ENCODE measurements at places on chromosomes 2 and 18.

DNA sequence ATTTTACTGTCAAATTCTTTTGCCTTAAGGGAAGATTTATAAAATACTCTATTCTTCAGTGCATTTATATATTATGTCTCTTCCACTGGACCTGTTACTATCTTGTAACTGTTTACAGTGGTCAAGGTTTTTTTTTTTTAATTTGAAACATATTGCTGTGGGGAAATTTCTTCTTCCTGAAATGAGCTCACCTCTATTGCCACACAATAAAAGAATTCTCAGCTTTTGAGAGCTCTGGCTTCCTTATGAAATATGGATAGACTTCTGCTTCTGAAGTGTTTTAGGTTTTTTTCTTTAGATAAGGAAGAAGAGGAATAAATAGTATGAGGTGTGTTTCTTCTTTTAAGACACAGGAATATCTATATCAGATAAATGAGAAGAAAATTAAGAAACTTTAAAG lies 7.7 kb downstream of the VRK2 start:
- DNase-seq, result peak; percentile 26

- no peak for DNase-seq
Measured at GRCh38 chr2:64348386-64349130, 105.4 kb upstream of the LGALSL start.

DNA sequence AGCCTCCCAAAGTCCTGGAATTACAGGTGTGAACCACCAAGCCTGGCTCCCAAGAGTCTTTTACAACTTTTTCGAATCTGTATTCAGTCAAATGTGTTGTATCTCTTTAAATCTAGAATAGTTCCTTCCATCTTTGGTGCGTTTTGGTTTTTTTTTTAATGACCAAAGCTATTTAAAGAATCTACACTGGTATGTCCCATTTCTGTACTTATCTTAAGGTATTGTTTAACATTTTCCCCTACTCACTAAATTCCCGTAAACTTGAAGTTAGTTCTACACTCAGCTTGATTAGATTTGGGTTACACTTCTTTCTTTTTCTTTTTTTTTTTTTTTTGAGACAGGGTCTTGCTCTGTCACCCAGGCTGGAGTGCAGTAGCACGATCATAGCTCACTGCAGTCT lies 63.8 kb downstream of the TMEM237 start:
- DNase-seq, result peak; percentile 22

DNA sequence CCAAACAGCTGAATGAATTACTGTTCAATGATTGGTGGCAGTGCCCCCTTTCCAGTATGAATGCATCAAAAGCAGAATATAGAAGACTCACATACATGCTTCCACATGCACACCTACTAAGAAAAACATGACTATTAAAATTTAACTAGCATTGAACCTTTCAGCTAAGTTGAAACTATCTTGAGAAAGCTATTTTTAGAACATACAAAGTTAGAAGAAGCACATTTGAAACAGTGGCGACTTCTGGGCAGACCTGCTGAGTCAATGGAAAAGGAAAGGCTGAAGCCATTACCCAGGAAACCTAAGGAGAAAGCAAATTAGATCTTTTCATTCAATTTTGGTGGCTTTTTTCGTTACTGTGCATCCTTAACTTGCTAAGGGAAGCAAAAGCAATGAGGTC lies 55.9 kb downstream of the PLA2R1 start:
- DNase-seq, result no peak

- no peak for DNase-seq
Measured at GRCh38 chr18:78813156-78813555, 166.5 kb upstream of the SALL3 start.

- DNase-seq, result no peak
Measured at GRCh38 chr2:151669585-151670081, 64.6 kb downstream of the NEB start.

DNA sequence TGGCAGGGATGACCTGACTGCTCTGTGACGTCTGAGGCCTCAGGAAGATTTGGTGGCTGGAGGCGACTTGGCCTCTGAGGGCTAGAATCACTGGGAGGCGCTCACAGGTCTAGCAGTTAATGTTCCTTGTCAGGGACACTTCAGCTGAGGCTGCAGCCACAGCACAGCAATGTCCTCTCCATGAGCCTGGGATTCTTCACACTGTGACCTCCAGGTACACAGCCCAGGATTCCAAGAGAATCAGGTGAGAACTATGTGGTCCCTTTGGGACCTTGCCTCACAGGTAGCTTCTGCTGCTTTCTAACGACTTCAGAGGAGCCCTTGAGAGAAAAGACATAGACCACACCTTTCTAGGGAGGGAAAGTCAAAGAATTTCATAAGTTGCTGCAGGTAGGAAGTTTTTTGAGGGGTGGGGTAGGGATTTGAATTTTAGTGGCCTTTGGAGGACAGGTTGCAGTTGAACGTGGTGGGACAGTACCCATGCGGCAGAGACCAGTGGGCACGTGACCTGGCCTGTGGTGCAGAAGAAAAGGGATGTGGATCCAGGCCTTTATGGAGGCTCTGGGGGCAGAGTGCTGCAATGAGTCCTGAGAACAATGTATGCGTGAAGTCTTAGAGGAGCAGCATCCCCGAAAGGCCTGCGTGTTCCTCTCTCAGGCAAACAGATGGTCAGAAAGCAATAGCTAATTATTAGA lies 86.2 kb downstream of the LYPD1 start:
- no peak for DNase-seq

DNA sequence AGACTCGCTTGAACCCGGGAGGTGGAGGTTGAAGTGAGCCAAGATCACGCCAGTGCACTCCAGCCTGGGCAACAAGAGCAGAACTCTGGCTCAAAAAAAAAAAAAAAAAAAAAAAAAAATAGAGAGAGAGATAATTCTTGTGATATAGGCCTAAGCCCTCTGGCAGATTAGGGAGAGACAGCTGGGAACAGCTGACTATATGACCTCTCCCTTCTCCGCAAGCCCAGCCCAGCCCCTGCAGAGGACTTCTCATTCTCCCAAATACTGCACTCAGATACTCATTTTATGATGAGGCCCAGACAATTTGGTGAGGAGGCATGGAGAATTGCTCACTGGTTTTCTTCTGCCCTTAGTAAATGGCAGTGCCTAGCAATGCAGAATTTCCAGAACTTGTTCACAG lies 262.0 kb downstream of the HAUS1 start:
- DNase-seq, result no peak

DNA sequence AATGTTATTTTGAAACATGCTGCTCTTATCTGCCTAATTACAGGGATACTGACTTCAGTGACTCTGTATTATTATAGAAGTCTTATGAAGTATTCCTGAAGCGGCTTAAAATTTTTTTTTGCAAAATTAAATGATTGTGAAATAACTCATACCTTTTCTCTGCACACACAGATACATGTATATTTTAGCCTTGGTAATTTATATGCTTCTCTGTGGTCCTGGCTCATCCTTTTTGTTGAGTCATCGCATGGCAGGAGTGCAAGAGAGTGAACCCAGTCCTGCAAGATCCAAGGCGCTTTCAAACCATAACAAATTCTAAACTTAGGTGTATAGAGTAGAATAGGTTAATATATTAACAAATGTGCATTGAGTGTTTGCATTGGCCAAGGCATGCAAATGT lies 8.6 kb downstream of the CCNT2 start:
- peak; percentile 16 for DNase-seq

DNA sequence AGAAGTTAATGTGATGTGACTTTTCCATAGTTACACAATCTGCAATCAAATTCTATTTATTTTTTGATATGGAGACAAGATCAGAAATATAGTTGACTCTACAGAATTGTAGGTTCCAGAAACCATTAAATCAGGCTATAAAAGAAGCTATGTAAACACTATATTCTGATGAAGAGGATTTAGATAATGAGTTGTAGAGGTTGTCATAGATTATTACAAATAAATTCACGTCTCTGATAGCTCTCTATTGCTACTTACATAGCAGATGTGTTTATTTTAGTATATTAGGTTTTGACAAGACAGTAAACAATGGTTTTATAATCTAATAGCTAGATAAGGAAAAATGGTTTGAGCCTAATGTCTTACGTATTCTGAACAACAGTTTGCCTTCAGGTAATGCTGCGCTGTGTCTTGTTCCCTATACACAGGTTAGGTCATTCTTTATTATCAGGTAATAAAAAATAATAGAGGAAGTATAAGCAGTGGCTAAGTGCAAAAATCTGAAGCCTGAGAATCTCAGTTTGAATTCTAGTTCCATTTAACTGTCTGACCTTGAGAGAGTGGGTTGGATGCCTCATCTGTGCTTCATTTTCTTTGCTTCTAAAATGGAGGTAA lies 93.4 kb downstream of the PPP1R1C start:
- DNase-seq, result no peak

- no peak for DNase-seq
Measured at GRCh38 chr2:60992985-60993392, 24.5 kb upstream of the PEX13 start.

- DNase-seq, result no peak
Measured at GRCh38 chr2:145258903-145259579, 739.1 kb upstream of the ZEB2 start.

Data from fibroblast of skin of left quadriceps (primary cell).